ENCODE measurements at places on chromosomes 2 and 18.

GRCh38 chr2:46490521-46491141, 11.3 kb downstream of the TMEM247 start:
- peak; percentile 82 for DNase-seq

GRCh38 chr2:72148837-72149555, 1.3 kb upstream of the CYP26B1 start:
- peak; percentile 67 for DNase-seq

GRCh38 chr18:22171258-22172119, 2.1 kb downstream of the GATA6 start:
- no peak for DNase-seq

DNA sequence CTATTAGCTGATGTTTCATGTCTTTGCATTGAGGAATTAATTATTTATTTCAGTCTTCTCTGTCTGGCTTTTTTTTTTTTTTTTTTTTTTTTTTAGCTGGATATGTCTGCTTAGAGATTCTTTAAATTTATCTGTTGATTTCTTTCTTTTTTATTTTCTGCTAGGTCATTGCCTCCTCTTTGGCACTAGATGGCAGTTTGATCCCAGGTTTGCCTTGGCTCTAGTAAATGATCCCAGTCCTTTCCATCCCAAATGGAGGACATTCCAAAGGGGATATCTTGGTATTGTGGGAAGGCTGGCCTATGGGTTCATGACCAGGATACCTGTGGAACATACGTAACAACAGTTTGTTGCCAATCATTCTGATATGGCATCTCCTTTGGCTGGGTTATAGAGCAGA, 339.5 kb upstream of the GCFC2 start:
- DNase-seq, result no peak

All from tongue (tissue), 3 donors.